ENCODE measurements at places on chromosomes 2 and 18.

GRCh38 chr2:215442401-215442787 lies 6.5 kb upstream of the FN1 start:
- no peak for DNase-seq

GRCh38 chr2:46162329-46163097 lies 134.7 kb upstream of the EPAS1 start:
- no peak for DNase-seq

GRCh38 chr18:9885170-9886004 lies at the start of gene TXNDC2:
TXNDC2 (plus strand) TSS chr18:9885973; CDS start chr18:9886681, 708 bp downstream.
- no peak for DNase-seq

GRCh38 chr2:142104134-142104758 lies 26.6 kb downstream of the LRP1B start:
- DNase-seq = no peak

- no peak for DNase-seq
These were observed 8.8 kb upstream of the SETBP1 start for GRCh38 chr18:44671914-44672313.

All from stimulated activated CD4-positive, alpha-beta T cell treated with anti-CD3 and anti-CD28 coated beads, TNF-alpha, amount 100 ng/mL, for 24 hours (primary cell).